Dermis blood vessel endothelial cell (primary cell): ENCODE measurements at places on chromosomes 1 and 21. TPM values are rescaled to one million over a fixed set of nuclear protein-coding genes. Genes with fewer than 3 reads are reported as not detected.
A peak's percentile ranks its signal among the peaks of the same experiment; 100 is the strongest.

DNA sequence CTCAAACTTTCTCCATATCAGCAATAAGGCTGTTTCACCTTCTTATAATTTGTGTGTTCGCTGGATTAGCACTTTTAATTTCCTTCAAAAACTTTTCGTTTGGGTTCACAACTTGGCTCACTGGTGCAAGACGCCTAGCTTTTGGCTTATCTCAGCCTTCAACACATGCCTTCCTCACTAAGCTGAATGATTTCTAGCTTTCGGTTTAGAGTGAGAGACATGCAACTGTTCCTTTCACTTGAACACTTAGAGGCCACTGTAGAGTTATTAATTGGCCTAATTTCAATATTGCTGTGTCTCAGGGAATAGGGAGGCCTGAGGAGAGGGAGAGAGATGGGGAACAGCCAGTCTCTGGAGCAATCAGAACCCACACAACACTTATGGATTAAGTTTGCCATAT lies 41.2 kb upstream of the IFNLR1 start:
- no peak for DNase-seq

- DNase-seq: no peak
Measured at GRCh38 chr1:36007741-36008140, 76.2 kb upstream of the TEKT2 start.

DNA sequence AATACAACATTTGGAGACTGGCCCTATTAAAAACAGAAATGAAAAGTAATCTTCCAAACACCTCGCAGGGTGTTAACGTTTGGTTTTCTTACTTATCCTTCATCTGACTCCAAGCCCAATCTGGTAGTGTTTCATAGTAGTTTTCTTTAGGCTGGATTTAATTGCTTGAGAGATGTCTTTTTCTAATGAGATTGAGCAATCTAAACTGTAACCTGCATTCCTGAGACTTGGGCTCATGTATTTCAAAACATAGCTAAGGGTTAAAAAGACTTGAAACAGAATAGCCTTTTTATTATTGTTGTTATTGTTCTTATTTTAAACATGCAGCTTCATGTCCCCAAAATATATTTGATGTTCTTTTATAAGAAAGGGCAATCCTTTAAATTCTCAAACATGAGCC lies 278.9 kb downstream of the TGFB2 start:
- no peak for DNase-seq

DNA sequence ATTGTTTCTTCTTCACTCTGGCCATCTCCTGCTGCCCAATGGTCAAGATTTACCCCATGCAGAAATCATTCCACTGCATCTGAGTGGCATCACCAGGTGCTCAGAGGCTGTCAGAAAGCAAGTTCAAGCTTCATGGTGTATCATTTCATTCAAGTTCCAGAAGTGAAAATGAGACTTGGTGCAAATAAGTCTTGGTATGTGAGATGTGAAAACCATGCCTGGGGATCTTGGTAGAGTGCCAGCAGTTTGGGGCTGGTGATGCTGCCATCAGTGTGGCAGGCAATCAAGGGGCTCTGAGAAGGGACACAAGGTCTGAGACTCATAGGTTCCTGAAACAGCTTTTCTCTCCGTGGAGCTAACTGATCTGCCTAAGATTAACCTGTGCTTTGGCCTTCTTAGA lies 52.0 kb downstream of the CD2 start:
- DNase-seq: no peak

GRCh38 chr1:18949686-18950400 lies 6.6 kb downstream of the IFFO2 start:
- peak; percentile 75 for DNase-seq

DNA sequence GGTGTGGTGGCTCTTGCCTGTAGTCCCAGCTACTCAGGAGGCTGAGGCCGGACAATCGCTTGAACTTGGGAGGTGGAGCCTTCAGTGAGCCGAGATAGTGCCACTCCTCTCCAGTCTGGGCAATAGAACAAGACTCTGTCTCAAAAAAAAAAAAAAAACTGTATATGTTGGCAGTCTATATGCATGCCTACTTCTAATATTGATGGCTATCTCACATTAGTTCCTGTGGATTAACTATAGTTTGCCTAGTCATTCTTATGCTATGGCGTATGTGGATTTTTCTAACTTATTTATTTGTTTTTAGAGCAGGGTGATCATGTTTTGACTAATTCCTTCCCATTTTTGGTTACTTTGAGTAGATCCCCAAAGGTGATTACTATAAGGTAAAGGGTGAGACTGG lies 9.4 kb downstream of the GSTM1 start:
- no peak for DNase-seq

GRCh38 chr1:77378723-77379535 lies 97.1 kb downstream of the AK5 start:
- peak; percentile 56 for DNase-seq

DNA sequence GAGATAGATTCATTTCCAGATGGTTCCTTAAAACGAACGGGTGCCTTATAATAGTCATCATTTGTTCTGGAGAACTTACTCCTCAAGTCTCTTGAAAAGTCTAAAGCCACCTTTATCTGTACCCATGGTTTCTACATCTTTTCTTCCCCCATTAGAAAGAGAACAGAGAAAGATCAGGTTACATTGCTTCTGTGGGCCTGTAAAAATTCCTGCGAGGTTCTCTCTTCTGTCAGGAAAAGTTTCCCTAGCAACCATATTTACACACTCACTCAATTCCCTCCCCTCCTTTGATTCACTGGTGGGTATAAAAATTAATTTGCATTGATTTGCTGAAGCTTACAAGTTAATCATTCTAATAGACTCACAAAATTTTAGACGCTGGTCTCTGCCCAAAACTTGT lies 6.7 kb downstream of the PHC2 start:
- peak; percentile 14 for DNase-seq

GRCh38 chr1:173195596-173196088 lies 11.5 kb downstream of the TNFSF4 start:
- no peak for DNase-seq

DNA sequence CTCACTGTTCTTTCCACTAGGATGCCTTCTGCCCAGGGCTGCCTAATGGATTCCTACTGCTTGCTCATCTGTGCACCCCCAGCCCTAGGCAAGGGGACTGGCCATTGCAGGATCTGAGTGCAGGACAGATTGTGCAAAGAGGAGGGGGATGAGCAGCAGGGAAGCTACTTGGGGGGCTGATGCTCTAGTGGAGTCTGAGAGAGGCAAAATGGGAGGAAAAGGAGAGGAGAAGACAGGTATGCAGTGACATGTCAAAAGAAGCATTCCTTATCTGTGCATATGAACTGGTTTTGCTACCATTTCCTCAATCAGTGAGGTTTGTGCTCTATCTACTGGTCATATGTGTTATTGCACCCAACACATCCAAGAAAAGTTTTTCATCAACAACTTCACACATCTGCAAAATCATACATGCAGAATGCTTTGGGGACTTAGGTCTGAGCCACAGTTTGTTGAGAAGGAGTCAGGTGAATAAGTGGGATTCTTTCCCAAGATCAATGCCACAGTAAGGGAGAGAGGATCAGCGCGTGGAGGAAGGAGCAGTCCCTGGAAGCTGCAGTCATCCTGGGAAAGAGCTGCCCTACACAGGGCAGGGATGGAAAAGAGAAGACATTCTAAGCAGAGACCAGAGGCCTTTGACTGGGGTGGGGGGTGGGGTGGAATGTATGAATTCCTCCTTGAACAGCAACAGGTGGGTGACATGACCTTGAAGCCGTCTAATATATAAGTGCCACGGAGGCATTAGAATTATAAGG lies 14.4 kb downstream of the SLC5A9 start:
- DNase-seq: peak; percentile 60

DNA sequence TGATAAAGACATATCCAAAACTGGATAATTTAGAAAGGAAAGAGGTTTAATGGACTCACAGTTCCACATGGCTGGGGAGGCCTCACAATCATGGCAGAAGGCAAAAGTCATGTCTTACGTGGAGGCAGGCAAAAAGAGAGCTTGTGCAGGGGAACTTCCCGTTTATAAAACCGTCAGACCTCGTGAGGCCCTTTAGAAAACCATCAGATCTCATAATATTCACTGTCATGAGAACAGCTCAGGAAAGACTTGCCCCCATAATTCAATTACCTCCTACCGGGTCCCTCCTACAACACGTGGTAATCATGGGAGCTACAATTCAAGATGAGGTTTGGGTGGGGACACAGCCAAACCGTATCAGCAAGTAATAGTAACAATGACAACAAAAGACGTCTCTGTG lies 88.2 kb upstream of the SLC25A33 start:
- DNase-seq: no peak

DNA sequence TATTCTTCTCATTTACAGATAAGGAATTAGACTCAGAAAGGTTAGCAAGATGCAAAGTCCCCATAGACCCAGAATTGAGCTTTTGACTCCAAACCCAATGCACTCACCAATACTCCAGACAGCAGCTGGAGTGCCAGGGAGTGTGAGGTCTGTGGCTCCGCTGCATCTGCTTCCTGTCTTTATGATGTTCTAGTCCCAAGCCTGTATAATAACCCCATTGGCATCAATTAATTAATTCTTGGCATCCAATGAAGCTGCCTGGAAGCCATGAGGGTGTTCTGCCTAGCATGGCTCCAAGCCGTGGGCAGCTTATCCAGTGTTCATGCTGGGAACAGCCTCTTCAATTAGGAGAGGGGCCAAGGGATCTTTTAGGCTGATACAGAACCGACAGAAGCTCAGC lies 188.7 kb downstream of the GIPC2 start:
- DNase-seq: no peak

- DNase-seq: no peak
Measured at GRCh38 chr1:210662291-210663050, 333.8 kb downstream of the HHAT start.

The TTLL7 gene
- total RNA-seq: 2.0 and 2.2 TPM in 2 replicates

The DCST2 gene
- 0.17 and 0.70 TPM in 2 replicates for total RNA-seq

The CLCNKB gene
- total RNA-seq: 0.34 TPM in 1 of 2 replicates, not detected in the other

The MEX3A gene
- total RNA-seq: 4.8 and 8.8 TPM in 2 replicates

The SPATA45 gene
- not detected in 2 replicates for total RNA-seq

The KRTAP11-1 gene
- total RNA-seq: not detected in 2 replicates

The KIF21B gene
- 2.2 and 4.4 TPM in 2 replicates for total RNA-seq

The FH gene
- total RNA-seq: 55.8 and 94.7 TPM in 2 replicates

The IGSF9 gene
- total RNA-seq: not detected in 2 replicates
